Esophagus squamous epithelium (tissue), 5 donors: ENCODE measurements at places on chromosomes 6 and 20. TPM values are rescaled to one million over a fixed set of nuclear protein-coding genes. Genes with fewer than 3 reads are reported as not detected.

- no peaks in the 10 kb centered on the region for H3K36me3 ChIP-seq
- DNase-seq: no peak
- peak overlapping the region; percentile 14 for H3K4me3 ChIP-seq
- no peaks in the 10 kb centered on the region for H3K27me3 ChIP-seq
- H3K4me1 ChIP-seq: peaks cover 16% of the 10 kb centered on the region
- peak overlapping the region; percentile 86 for H3K27ac ChIP-seq
Measured at GRCh38 chr6:16320533-16321340, 82.3 kb downstream of the GMPR start.

- H3K27ac ChIP-seq: no peak overlapping the region
- DNase-seq: no peak
- H3K4me1 ChIP-seq: no peaks in the 10 kb centered on the region
- no peaks in the 10 kb centered on the region for H3K36me3 ChIP-seq
- peaks cover 46% of the 10 kb centered on the region for H3K27me3 ChIP-seq
- H3K4me3 ChIP-seq: no peak overlapping the region
Measured at GRCh38 chr20:2768632-2769015, 31.8 kb downstream of the CPXM1 start.

- no peak overlapping the region for H3K27ac ChIP-seq
- no peak overlapping the region for H3K4me3 ChIP-seq
- H3K27me3 ChIP-seq: no peaks in the 10 kb centered on the region
- H3K36me3 ChIP-seq: no peaks in the 10 kb centered on the region
Measured at GRCh38 chr6:117958536-117958935, 51.5 kb downstream of the SLC35F1 start.

- no peak for DNase-seq
- no peak overlapping the region for H3K4me3 ChIP-seq
- no peaks in the 10 kb centered on the region for H3K36me3 ChIP-seq
- H3K4me1 ChIP-seq: no peaks in the 10 kb centered on the region
Measured at GRCh38 chr6:72552938-72553337, 68.9 kb upstream of the KCNQ5 start.

- H3K4me3 ChIP-seq: no peak overlapping the region
- DNase-seq: no peak
- peak overlapping the region; percentile 43 for H3K27ac ChIP-seq
Measured at GRCh38 chr20:35116258-35116657, 23.7 kb upstream of the TRPC4AP start.

KCNG1 gene
- total RNA-seq: 10.4 TPM

C20orf204 gene
- 0.57 TPM for total RNA-seq
